Vagina (tissue), 2 donors: ENCODE measurements at places on chromosomes 2 and 18.

GRCh38 chr2:72998234-72998651, 73.3 kb downstream of the SFXN5 start:
- H3K27ac ChIP-seq, result no peak overlapping the region
- H3K27me3 ChIP-seq, result no peaks in the 10 kb centered on the region
- H3K4me1 ChIP-seq, result no peaks in the 10 kb centered on the region
- H3K4me3 ChIP-seq, result no peak overlapping the region
- no peak for DNase-seq

DNA sequence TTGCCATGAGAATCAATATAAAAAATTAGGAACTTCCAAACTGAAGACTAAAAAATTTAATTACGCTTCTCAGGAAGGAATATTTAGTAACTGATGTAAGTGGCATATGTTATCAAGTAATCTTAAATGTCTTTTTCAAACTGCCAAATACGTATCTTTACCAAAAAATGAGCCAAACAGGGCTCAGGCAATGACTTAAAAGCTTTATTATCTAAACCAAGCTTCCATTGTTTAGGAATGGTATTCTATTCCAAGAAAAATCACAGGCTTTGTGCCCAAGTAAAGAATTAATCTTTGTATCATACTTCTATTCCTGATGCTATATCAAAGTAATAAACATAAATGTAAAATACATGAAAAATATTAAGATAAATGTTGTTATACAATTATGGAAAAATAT, 71.7 kb upstream of the GRB14 start:
- no peaks in the 10 kb centered on the region for H3K27me3 ChIP-seq
- H3K4me3 ChIP-seq, result no peak overlapping the region
- peaks cover 24% of the 10 kb centered on the region for H3K36me3 ChIP-seq
- H3K4me1 ChIP-seq, result no peaks in the 10 kb centered on the region

DNA sequence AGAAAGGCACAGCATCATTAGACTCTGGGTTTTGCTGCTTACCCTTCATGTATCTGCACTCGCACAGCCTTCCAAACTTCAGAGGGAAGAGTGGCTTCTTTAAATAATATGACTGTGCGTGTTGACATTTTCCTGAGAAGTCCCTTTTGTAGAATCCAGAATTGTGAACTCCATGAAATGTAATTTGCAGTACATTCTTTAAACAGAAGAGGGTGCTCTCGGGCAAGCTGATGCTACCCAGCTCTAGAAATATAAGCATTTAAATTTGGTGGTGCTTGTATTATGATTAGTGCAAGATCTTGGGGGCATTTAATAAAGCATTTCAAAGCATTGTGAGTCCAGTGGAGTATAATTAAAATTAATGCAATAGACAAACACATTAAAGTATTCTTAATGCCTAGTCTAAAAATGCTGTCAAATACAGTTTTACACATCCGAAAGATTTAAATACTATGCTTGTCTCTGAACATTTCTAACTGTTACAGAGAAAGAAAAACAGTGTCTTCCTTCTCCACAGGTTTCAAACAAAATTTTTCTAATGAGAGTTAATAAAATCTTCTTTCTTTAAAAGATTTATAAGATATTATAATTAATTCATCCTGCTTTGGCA, 17.3 kb upstream of the GTF2A1L start:
- no peaks in the 10 kb centered on the region for H3K4me1 ChIP-seq
- no peaks in the 10 kb centered on the region for H3K36me3 ChIP-seq
- no peak overlapping the region for H3K4me3 ChIP-seq
- no peak overlapping the region for H3K27ac ChIP-seq
- no peaks in the 10 kb centered on the region for H3K27me3 ChIP-seq

GRCh38 chr2:216698293-216698692, 2.9 kb upstream of the IGFBP5 start:
- peak overlapping the region; percentile 71 for H3K27ac ChIP-seq
- no peaks in the 10 kb centered on the region for H3K36me3 ChIP-seq
- no peak overlapping the region for H3K4me3 ChIP-seq
- no peak for DNase-seq

GRCh38 chr2:223034221-223034975, 17.6 kb upstream of the KCNE4 start:
- no peaks in the 10 kb centered on the region for H3K27me3 ChIP-seq
- DNase-seq, result no peak
- H3K4me3 ChIP-seq, result no peak overlapping the region
- no peak overlapping the region for H3K27ac ChIP-seq
- H3K36me3 ChIP-seq, result no peaks in the 10 kb centered on the region

- H3K4me3 ChIP-seq, result peak overlapping the region; percentile 48
- H3K27me3 ChIP-seq, result no peaks in the 10 kb centered on the region
- peaks cover 47% of the 10 kb centered on the region for H3K4me1 ChIP-seq
- no peak for DNase-seq
These were observed 3.3 kb downstream of the MYCN start for GRCh38 chr2:15943378-15944280.

DNA sequence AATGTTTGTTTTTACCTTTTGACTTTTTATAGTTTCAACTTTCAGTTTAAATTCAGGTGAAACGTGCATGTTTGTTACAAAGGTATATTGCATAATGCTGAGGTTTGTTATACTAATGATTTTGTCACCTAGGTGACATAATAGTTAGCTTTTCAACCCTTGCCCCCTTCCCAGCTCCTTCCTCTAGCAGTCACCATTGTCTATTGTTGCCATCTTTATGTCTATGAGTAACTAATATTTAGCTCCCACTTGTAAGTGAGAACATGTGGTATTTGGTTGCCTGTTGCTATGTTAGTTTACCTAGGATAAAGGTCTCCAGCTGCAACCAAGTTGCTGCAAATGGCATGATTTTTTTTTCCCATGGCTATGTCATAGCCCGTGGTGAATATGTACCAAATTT, 322.3 kb upstream of the SETBP1 start:
- DNase-seq, result no peak
- H3K36me3 ChIP-seq, result no peaks in the 10 kb centered on the region
- H3K27ac ChIP-seq, result no peak overlapping the region
- H3K4me3 ChIP-seq, result no peak overlapping the region
- no peaks in the 10 kb centered on the region for H3K4me1 ChIP-seq

GRCh38 chr2:85873679-85874078, 15.1 kb downstream of the ST3GAL5 start:
- no peak overlapping the region for H3K27ac ChIP-seq
- no peaks in the 10 kb centered on the region for H3K36me3 ChIP-seq
- no peak overlapping the region for H3K4me3 ChIP-seq
- DNase-seq, result no peak
- H3K4me1 ChIP-seq, result no peaks in the 10 kb centered on the region

DNA sequence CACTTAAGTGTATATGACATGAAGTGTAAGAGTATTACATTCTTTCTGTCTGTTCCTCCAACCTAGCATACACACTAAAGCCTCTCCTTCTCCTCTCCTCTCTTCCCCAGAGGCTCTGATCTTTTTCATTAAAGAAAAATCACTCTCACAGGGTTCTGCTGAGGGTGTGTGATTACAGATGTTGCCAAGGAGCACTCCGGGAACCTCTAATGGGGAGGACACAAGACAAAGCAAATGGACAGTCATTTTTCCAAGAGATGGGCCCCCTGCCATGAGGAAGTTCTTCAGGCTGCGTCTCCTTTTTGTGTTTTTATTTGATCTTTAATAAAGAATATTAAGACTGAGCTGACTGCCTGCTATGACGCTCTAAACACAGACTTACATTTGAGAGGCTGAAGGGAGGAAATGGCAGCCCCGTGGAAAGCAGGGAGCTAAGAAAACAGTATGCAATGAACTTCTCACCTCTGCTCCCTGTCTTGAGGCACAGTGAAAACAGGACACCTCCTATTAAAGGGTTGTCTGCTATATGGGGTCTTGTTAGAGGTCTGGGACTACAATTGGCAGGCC, 578.1 kb downstream of the PIK3C3 start:
- no peak for DNase-seq
- H3K4me1 ChIP-seq, result no peaks in the 10 kb centered on the region
- no peak overlapping the region for H3K27ac ChIP-seq
- no peaks in the 10 kb centered on the region for H3K36me3 ChIP-seq
- no peaks in the 10 kb centered on the region for H3K27me3 ChIP-seq

DNA sequence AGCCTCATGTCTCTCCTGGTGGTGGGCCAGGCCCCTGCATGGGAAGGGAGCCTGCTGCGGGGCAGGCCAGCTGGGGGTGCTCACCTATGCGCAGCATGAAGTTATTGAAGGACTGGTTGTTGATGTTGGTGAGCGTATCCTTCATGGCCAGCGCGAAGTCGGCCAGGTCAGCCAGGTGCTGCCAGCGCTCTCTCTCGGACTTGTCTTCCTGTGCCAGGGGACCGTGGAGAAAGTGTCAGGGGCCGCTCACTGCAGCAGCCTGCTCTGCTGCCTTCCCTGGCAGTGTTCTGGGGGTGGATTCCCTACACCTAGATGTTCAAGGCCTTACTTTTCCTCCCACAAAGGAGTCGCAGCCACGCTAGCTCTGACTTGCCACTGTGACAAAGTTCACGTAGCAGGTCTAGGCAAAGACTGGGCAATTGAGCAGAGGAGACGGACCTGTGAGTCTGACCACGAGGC, 28.2 kb downstream of the CENPO start:
- H3K36me3 ChIP-seq, result peaks cover 29% of the 10 kb centered on the region
- DNase-seq, result peak; percentile 91
- no peak overlapping the region for H3K4me3 ChIP-seq
- no peak overlapping the region for H3K27ac ChIP-seq
- no peaks in the 10 kb centered on the region for H3K4me1 ChIP-seq
- no peaks in the 10 kb centered on the region for H3K27me3 ChIP-seq

DNA sequence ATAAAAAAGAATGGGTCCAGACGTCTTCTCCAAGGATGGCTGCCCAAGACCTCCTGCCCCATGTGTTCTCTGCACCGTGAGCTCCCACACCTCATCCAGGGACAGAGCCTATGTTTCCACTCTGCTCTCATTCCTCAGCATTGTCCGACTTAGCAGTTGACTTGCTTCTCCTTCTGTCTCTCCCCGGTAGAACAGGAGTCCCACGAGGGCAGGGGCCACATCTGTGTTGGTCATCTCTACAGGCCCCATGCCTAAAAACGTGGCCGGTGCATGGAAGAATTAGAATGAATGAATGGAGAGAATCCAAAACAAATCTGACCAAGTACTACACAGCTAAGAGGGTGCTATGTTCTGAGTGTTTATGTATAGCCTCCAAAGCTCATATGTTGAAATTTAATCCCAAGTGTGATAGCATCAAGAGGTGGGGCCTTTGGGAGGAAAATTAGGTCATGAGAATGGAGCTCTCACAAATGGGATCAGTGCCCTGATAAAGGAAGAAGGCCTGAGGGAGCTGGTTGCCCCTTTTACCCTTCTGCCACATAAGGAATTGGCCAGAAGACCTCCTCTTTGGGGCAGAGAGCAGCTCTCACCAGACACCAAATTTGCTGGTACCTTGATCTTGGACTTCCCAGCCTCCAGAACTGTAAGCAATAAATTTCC, 55.9 kb downstream of the FAM178B start:
- peaks cover 28% of the 10 kb centered on the region for H3K4me1 ChIP-seq
- no peak overlapping the region for H3K27ac ChIP-seq
- H3K4me3 ChIP-seq, result no peak overlapping the region
- H3K27me3 ChIP-seq, result no peaks in the 10 kb centered on the region

DNA sequence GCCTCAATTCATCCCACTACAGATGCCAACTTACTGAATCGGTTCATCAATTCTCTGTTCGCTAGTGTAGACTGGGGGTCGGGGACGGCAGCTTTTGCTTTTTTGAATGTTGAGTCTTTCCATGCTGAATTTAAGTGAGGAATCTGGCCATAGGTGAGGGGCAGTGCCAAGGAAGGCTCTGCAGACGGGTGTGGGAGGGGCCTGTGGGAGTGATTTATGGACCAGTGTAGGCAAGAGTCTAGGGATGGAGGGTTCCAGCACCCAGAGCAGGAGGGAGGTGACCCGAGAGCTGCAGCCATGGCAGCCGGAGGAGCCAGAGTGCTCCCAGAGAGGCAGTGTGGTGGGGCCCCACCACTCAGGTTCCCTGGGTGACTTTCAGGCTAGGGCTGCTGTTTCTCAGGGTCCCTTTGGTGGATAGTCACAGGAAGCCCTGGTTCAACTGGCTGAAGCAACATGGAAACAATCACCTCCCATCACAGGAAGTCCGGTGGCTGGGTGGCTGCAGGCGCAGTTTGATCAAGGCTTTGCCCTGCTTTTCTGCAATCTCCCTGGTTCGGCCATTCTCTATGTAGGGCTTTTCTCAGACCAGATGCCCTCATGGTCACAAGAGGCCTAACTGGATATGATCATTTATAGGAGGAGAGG, 16.9 kb upstream of the TEX44 start:
- DNase-seq, result no peak
- no peaks in the 10 kb centered on the region for H3K36me3 ChIP-seq
- H3K4me3 ChIP-seq, result no peak overlapping the region

- H3K27me3 ChIP-seq, result no peaks in the 10 kb centered on the region
- H3K4me1 ChIP-seq, result no peaks in the 10 kb centered on the region
- no peak overlapping the region for H3K27ac ChIP-seq
- H3K4me3 ChIP-seq, result no peak overlapping the region
- H3K36me3 ChIP-seq, result no peaks in the 10 kb centered on the region
These were observed 134.5 kb downstream of the INHBB start for GRCh38 chr2:120480346-120480902.

GRCh38 chr2:226330206-226330605, 469.4 kb downstream of the IRS1 start:
- no peak overlapping the region for H3K27ac ChIP-seq
- no peak overlapping the region for H3K4me3 ChIP-seq
- no peaks in the 10 kb centered on the region for H3K36me3 ChIP-seq
- no peak for DNase-seq
